ENCODE measurements at places on chromosomes 1 and 21.

DNA sequence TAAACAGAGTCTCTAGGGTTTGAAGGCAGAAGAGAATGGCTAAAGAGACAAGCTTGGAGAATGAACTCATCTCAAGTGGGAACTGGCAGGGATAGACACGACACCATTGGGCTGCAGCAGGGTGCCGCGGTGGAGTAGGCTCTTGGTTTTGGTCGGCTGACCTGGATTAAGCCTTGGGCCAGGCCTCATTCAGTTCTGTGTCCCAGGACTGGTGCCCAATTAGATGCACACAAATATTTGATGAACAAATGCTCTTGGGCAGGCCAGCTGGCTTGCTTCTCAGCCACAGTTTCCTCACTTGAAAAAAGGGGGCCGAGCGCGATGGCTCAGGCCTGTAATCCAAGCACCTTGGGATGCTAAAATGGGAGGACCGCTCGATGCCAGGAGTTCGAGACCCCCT, 53.4 kb upstream of the CITED4 start:
- no peak for DNase-seq

DNA sequence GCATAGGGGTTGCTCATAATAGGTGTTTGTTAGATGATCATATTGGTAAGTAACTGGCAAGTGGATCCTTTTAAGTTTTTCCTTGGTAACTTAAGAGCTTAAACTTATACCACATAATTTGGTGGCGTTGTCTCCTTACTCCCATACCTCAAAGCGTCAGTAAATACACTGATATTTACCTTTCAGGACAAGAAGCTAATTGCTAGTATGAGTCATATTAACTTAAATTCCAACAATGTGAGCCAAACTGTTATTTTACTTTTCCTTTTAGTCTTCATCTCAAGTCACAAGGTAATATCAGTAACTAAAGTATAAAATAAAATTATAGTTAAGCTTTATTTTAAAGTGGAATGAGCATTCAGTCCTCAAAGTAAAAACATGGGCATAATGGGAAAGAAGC, 9.0 kb upstream of the SH3GLB1 start:
- no peak for DNase-seq

DNA sequence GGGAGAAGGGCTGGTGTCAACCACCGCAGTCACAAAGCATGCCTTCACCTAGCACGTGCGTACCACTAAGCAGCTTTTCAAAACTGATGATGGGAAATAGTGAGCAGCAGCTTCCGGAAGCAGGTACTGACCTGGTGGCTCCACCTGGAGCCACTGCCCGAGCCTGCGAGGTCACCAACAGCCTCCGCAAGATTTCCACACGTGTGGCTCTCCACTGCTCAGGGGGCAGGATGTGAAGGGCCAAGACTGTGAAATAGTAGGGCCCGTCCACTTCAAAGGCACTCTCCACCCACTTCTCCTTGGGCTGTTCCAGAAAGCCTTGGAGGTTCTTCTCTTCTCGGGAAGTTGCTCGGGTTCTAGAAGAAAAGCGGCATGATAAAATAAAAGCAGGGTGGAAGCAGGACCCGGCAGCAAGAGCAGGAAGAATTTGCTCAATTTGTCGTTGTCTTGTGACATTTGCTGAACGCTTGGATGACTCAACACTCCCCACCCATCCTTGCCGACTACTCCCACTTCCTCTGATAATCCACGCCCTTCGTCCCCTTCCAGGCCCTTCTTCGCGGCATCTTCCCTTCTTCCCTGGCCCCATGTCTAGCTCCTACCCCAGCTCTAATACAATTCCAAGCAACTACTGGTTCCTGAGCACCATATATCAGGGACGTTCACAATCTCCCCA, 124.9 kb upstream of the IFFO2 start:
- no peak for DNase-seq

DNA sequence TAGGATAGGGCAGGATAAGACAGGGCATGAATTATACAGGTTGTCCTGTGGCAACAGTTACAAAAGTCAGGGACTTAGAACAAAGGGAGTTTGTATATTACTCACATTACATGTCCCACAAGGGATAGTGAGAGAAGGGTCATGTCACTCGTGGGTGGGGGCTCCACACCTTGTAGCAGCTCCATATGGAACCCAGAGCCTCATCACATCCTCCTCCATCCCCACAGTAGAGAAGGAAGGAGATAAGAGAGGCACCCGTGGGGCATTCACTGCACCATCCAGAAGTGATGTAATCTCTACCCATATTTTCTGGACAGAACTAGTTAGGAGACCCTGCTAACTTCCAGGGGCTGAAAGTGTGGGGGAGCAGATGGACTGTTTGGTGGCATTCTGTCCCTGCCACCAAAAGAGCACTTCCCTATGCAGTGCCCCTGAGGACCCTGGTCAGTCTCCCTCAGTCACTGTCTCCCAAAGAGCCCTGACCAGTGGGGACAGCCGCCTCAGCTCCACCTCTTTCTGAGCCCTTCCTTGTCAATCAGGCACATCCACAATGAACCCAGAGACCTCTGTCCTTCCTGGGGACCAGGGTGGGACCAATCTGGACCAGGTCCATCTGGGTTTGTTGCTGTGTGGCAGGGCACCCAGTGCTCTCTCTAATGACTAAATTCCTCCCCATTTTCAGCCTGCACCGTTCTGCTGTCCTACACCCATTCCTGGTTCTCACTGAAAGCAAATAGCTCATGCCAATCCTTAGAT, 154.8 kb upstream of the ETV3 start:
- no peak for DNase-seq

DNA sequence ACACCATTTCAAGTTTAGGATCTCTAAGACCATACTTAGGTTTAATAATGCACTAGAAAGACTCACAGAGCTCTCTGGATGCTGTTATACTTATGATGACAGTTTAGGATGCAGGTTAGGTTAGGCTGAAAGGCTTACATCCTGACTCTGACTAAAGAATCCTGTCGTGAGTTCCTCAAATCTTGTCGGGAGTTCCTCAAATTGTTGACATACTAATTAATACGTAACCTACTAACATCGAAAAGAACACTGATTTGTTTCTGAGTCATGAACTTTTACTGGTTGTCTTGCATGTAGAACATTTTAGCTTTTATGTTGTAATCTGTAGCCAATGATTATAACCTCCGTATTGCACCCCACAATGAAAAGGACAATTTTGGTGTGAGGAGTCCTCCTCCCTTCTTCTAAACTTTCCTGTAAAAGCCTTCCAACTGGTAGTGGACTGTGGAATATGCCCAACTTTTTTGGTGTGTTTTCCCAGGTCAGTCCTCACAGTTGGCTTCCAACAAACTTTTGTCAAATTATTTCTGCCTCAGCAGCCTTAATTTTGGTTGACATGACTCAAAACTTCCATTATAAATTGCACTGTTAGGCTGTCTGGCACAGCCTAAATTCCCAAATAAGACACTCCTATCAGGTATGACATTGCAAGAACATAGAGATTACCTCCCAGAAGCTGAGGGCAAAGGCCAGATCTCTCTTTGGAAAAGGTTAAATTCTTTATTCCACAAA, 107.9 kb upstream of the PALMD start:
- DNase-seq, result no peak

DNA sequence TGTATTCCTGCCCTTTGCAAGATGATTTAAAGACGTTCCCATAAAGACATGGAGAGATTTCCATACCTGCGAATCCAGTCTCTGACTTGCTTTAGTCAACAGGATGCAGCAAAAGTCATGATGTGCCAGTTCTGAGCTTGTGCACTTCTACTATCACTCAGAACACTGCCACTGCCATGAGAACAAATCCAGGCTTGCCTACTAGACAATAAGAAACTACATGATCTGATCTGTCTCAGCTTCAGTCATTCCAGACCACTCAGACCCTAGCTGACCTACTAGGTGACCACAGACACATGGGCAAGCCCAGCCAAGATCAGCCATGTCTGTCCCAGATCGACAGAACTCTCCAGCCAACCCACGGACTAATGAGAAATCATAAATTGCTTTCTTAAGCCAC, 219.2 kb downstream of the RRAGC start:
- DNase-seq, result no peak

DNA sequence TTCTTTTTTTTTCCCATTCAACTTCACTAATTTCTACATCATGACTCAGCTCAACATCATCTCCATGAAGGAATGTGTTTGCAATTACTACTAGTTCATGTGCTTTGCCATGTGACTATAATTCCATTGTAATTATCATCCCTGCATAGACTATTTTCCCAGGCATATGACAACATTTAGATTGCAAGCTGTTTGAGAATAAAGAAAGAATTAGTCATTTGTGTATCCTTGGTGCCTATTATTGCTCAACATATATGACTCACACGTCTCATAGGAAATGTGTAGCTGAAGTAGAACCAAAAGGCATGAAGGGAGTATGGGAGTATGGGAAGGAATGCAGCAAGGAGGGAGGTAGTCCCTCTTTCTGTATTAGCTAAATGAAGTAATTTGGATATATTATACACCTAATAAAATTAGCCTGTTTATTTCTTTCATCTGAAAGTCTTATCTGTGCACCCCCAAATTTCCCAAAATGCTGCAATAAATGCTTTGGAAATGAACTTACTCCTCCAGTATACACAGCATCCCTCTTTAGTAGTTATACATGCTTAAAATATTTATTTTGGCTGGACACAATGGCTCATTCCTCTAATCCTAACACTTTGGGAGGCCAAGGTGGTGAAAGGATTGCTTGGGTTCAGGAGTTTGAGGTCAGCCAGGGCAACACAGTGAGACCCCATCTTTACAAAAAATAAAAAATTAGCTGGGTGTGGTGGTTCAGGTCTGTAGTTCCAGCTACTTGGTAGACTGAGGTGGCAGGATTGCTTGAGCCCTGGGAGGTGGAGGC, 316.9 kb upstream of the ADGRL4 start:
- no peak for DNase-seq

GRCh38 chr1:175499595-175500382, 243.6 kb downstream of the TNR start:
- DNase-seq, result no peak

DNA sequence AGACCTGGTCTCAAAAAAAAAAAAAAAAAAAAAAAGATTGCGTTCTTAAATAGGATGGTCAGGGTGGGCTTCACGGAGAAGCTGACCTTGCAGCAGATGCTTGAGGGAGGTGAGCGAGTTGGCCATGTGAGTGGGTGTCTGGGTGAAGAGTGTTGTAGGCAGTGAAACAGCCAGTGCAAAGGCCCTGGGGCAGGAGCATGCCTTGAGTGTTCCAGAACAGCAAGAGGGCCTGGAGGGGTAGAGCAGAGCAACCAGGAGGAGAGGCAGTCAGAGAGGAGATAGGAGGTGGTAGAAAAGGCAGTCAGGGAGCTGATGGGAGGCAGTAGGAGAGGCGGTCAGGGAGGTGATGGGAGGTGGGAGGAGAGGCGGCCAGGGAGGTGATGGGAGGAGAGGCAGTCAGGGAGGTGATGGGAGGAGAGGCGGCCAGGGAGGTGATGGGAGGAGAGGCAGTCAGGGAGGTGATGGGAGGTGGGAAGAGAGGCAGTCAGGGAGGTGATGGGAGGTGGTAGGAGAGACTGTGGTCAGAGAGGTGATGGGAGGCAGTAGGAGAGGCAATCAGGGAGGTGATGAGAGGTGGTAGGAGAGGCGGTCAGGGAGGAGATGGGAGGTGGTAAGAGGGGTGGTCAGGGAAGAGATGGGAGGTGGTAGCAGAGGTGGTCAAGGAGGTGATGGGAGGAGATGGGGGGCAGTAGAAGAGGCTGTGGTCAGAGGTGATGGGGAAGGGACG, 20.2 kb upstream of the PADI6 start:
- DNase-seq, result no peak

DNA sequence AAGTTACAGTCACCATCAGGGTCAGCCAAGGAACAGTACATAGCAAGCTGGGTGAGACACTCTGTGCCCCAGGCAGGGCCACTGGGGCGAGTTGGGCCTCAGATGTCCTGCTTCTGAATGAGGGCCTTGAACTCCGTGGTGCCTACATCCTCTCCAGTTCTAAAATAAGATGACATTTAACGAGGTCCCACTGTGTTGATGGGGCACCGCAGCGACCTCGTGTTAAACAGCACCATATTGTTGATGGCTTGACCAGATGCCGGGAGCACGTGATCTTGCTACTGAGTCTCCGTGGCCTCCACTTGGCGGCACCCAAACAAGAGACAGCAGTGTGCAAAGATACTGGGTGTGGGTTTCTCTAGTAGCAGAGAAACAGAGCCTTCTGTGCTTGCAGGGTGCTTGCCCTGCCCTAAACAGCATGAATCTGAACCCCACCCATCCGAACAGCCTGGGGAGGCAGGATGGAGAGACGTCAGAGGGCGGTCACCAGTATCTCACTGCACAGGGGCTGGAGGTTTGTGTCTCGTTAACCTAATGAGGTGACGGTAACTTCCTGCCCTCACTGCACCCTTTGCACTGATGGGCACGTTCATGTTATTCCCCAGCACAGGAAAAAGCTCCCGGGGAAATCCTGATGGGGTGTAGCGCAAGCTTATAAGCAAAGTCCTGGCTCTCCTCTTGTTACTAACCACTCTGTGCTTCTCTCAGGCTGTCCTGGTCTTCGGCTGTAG, 324.4 kb downstream of the AJAP1 start:
- no peak for DNase-seq

DNA sequence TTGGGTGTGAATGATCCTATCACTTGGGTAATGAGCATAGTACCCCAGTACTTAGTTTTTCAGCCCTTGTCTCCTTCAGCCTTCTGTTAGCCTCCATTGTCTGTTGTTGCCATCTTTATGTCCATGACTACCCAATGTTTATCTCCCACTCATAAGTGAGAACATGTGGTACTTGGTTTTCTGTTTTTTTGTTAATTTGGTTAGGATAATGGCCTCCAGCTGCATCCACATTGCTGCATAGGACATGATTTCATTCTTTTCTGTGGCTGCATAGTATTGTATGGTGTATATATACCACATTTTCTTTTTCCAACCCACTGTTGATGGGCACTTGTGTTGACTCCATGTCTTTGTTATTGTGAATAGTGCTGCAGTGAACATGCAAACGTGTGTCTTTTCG, 39.6 kb upstream of the GPR52 start:
- no peak for DNase-seq

DNA sequence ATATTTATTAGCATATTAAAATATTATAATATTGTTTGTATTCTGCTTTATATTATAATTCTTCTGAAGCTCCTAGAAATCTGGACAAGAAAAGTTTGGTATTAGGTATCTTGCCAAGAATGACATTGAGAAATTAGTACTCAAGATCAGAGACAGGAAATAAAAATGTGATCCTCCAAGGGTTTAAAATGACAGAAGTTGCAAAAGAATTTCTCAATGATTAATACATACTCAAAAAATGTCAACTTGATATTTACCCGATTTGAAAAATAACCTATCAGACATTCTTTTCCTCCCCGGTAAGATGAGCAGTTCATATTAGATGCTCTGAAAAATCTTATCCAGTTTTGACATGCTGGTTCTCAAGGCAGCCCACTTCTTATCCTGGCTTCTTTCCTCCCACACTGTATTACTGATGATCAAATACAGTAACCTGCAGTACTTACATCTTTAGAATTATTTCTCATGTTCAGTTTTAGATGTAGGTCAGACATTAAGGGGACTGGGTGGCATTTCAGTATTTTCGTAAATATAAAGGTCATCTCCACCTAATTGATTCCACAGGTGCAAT, 55.3 kb downstream of the CACHD1 start:
- DNase-seq, result no peak

DNA sequence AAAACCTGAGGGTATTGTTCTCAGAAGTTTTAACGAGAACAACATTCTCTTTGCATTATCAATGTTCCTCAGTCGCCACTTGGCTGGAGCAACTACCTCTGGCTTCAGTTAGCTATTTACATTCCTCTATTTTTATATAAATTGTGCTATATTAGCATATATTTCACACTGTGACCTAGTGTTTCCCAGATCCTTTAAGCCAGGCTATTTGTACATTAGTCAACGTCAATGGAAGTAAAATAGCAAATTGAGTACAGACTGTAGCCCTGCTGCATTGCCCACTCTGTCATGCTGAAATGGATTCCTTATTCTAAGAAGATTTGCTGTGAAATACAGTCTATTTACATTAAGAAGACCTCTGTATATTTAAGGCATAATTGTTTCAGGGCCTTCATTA, 213.8 kb downstream of the ROR1 start:
- DNase-seq, result no peak

Data from stimulated activated CD4-positive, alpha-beta T cell treated with anti-CD3 and anti-CD28 coated beads, Interleukin-2, amount 100 ng/mL, for 4 hours (primary cell).